ENCODE measurements at places on chromosomes 7 and 10.

DNA sequence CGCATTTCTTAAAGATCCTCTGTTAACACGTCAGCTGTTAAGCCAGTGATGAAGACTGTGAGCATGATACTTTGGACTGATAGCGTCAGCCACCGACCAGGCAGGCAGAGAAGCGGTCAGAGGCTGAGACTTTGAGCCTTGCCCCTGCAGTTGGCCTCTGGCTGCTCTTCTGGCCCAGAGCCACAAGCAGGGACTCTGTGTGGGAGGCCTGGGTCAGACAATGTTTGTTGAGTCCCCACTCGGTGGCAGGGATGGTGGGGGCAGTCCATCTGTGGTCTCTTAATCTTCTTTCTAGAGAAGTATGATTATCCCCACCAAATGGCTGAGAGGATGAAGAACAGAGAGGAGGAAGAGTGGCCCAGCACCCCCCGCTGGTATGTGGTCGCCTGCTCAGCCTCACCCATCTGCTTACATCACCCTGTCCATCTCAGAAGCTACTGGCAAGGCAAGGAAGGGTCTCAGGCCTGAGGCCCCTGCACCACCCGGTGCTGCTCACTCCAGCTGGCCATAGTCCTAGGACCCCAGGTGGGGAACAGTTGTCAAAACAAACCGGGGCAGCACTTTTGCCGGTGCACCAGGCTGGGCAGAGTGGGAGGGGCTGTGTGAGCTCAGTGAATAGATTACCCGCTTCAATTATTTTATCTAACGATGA, 202.9 kb downstream of the GRID1 start:
- no peak for DNase-seq

GRCh38 chr10:132630666-132631337, 93.2 kb downstream of the INPP5A start:
- DNase-seq, result no peak

- no peak for DNase-seq
Measured at GRCh38 chr10:36650274-36650673, 475.1 kb upstream of the ANKRD30A start.

DNA sequence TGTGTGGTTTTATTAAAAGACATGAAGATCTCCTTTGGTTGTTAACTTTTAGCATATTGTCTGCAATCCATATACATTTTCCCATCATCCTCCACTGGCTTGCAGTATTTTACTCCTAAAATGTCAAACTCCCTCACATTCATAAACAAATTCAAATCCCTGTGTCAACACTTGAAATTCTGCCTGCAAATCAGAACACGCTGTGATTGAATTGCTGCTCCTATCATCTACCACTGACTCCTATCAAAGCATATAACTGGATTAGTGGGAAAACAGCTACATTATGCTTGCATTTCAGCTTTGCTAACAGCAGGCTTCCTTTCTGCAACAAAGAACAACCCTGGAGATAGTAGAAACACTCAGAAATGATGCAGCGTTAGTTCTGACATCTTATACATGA, 281.8 kb upstream of the HGF start:
- no peak for DNase-seq

DNA sequence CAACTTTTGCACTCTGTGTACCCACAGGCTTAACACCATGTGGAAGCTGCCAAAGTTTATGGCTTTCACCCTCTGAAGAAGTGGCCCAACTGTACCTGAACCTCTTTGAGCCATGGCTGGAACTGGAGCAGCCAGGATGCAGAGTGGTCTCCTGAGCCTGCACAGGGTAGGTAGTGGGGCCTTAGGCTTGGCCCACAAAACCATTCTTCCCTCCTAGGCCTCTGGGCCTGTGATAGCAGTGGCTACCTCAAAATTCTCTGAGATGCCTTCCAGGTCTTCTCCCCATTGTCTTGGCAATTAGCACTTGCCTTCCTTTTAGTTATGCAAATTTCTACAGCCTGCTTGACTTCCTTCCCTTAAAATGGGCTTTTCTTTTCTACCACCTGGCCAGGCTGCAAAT, 19.3 kb upstream of the SPAM1 start:
- DNase-seq, result no peak

- no peak for DNase-seq
Measured at GRCh38 chr10:128336401-128336800, 210.2 kb upstream of the MKI67 start.

DNA sequence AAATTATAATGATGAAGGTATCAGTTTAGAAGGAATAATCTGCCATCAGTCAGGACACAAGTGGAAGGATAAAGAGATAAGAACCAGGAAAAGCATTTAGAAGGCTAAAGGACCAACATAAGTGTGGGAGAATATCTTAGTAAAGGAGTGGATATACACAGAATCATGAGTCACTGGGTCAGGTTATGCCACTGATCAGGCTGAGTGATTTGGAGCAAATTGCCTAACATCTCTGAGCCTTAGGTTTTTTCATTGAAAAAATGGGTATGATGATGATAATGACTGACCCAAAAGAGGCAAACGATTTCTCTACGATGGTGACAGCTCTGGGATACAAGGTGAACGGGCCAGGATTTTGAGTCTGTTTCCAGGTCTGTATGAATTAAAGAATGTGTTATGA, 2.8 kb upstream of the CUL1 start:
- DNase-seq, result no peak

DNA sequence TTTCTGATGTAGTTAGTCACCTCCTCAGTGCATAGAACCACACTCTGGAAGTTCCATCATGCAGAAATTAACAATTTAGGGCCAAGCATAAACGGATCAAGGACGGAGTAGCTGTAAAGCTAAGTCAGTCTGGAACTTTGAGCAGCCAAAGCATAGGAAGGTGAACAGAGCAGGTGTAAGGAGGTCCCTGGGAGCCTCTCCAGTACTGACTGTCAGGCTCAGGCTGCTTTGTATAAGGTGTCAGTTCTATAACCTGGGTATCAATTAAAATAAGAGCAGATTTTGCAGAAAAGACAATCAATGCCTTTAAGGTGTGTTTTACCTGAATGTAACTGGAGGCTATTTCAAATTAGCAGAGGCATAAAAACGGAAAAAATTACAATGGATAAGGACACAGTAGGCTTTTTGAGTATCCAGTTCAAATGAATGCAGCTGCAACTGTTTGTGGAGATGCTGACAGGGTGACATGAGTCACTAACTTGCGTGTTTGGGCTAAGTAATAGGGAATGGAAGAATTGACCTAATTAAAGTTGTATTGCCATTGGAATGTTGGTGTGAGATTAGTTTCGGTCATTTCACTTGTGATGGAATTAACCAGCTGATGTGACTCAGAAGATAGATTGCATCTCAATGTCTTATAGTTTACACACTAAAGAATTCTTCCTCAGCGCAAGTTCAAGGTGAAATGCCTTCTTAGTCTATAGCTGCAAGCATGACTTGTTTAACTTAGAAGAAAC, 417.9 kb upstream of the CNTNAP2 start:
- DNase-seq, result no peak

- DNase-seq, result no peak
Measured at GRCh38 chr7:9250876-9251275, 817.5 kb downstream of the NXPH1 start.

DNA sequence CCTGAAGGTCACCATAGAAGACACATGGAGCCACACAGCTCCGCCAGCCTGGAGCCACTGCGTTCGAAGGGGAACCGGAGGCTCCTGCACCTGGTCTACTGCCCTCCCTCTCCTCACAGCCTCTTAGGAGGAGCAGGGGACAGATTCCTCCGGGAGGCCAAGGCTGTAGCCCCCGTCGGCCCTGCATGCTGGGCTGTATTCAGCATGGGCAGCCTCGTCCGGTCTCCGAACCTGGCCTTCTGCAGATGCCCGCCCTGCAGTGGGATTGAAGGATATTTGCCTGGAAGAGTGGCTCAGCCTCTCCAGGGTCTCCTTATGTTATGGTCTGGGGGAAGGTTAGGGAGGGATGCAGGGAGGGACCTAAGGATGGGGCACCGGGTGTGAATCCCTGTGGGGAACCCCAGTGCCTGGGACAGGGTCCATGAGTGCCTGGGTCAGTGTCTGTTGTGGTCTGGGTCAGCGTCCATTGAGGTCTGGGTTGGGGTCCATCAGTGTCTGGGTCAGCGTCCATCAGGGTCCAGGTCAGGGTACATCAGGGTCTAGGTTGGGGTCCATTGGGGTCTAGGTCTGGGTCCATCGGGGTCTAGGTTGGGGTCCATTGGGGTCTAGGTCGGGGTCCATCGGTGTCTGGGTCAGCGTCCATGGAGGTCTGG, 13.0 kb upstream of the SCART1 start:
- DNase-seq, result no peak

DNA sequence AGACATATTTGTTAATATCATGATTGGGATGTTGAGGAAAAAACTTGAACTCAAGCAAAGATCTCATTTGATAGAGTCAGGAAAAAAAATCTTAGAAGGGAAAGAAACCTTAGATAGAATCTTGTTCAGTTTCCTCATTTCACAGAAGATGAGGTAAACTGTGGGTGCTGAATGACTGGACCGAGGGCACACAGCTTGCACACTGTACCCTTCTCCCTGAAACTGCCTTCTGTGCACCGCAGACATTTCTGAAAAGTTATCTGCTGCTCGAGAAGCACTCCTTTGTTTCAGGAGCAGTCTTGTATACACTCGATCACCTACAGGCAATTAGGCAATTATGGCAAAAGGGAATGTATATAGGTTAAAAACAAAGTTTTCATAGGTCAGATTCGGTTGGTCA, 167.4 kb downstream of the SKAP2 start:
- DNase-seq, result no peak

GRCh38 chr10:83991986-83992753, 147.1 kb upstream of the GHITM start:
- no peak for DNase-seq

DNA sequence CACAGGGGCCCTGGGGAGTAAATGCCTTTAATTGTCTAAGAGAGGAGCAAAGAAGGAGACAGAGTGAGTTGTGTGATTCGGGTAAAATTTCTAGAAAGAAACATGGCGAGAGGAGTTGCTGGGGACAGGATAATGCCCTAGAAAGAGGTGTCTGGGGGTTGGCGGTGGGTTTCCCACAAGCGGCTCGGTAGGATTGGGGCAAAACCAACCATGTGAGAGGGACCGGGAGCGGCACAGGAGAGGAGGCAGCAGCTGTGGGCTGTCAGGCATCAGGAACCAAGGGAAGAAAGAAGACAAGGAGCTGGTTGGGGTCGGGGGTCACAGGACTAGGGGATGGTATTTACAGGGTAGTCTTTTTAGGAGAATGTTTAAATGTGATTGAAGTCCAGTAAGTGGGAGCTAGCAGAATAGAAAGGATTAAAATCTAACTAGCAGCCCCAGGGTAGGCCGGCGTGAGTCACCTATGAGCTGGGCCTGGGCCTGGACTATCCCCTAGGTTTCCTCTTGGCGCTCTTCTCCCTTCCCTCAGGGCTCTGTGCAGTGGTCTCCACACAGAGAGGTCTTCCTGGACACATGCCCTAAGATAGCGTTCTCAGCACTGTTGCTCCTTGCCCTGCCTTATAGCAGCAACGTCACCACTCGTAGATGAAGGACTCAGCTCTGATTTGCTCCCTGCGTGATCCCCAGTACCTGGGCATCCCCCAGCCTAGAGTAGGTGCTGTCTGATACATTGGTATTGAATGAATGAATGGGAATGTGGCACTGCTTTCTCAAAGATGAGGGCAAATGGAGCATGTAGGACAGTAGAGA, 32.6 kb downstream of the IKZF1 start:
- DNase-seq, result no peak

DNA sequence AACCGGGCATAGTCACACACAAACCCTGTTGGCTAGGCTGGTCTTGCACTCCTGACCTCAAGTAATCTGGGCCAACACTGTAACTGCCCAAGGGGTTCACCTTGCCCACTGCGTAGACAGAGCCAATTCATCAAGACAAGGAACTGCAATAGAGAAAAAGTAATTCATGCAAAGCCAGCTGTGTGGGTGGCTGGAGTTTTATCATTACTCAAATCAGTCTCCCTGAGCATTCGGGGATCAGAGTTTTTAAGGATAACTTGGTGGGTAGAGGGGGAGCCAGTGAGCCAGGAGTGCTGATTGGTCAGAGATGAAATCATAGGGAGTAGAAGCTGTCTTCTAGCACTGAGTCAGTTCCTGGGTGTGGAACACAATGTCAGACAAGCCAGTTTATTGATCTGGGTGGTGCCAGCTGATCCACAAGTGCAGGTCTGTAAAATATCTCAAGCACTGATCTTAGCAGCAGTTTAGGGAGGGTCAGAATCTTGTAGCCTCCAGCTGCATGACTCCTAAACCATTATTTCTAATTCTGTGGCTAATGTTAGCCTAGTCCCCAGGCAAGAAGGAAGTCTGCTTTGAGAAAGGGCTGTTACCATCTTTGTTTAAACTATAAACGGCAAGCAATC, 15.6 kb upstream of the FXYD4 start:
- no peak for DNase-seq

GRCh38 chr10:86827639-86828038, 71.2 kb downstream of the BMPR1A start:
- no peak for DNase-seq

DNA sequence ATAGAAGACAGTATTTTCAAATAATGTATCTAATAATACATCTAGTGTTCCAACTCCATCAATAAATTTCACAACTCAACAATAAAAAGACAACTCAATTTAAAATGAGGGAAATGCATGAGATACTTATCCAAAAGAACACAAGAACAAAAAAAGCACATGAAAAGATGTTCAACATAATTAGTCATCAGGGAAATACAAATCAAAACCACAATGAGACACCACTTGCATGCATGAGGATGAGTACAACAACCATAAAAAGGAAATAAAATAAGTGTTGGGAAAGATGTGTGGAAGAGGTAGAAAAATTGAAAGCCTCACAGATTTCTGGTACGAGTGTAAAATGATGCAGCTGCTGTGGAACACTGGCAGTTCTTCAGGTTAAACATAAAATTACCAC, 111.6 kb upstream of the PTPRZ1 start:
- DNase-seq, result no peak

DNA sequence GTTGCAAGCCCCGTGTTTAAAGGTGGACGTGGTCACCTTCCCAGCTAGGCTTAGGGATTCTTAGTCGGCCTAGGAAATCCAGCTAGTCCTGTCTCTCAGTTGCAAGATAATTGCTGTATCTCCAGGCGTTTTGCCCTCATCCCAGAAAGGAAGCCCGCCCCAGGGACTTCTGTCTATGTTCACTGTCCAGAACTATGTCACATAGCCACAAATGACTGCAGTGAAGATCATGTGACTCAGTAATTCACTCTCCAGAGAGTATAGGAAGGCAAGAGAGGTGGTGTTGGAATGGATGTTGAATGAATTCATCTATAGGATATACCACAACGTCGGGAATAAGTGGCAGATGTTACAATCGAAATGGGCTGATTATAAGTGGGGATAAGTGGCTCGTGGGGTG, 349 bp upstream of the ERVW-1 start:
- no peak for DNase-seq

Data from activated CD8-positive, alpha-beta memory T cell treated with anti-CD3 and anti-CD28 coated beads for 48 hours (primary cell).